ENCODE measurements at places on chromosomes 12 and 14. TPM values are rescaled to one million over a fixed set of nuclear protein-coding genes. Genes with fewer than 3 reads are reported as not detected.

The LRRC43 gene
- total RNA-seq: 0.72 TPM

The TMCC3 gene
- 7.2 TPM for total RNA-seq

The TBX5 gene
- not detected for total RNA-seq

The ZBTB39 gene
- 6.4 TPM for total RNA-seq
